ENCODE measurements at places on chromosomes 5 and 9.
A peak's percentile ranks its signal among the peaks of the same experiment; 100 is the strongest.

GRCh38 chr9:134216961-134217360 lies 52.6 kb upstream of the RNU6ATAC start:
- no peak for DNase-seq

DNA sequence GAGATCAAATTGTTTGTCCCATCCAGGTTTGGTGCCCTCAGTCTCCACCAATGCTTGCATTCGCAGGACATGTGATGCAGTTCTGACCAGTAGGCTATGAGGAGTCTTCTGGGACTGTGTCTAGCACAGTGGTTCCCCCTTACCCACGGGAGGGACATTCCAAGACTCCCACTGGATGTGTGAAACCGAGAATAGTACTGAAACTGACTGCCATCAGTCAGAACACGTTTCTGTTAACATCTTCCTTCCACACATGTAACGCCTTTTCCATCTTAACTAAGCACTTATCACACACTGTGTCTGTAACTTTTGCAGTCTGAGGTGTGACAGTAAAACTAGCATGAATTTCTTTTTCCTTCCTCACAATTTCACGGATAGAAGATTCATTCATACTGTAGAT lies 74.7 kb downstream of the PTTG1 start:
- no peak for DNase-seq

DNA sequence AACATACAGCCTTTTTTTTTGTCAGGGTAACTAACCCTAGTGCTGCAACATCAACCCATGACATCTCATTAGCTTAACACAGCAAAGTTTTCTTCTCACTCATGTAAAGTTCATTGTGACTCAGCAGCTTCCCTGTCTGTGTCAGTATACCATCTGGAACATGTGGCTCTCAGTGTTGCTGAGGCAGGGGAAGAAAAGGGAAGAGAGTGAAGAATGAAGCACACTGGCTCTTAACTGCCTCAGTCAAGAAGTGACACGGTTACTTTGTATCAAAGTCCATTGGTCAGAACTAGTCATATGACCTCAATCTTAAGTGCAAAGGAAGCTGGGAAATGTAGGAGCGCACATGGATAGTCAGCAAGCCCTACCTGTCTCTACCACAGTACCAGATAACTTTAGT lies 185.0 kb upstream of the ELL2 start:
- peak; percentile 73 for DNase-seq

GRCh38 chr9:118891213-118891612 lies 478.0 kb downstream of the BRINP1 start:
- no peak for DNase-seq

- peak; percentile 100 for DNase-seq
These were observed 73.1 kb downstream of the STK10 start for GRCh38 chr5:172114875-172115422.

DNA sequence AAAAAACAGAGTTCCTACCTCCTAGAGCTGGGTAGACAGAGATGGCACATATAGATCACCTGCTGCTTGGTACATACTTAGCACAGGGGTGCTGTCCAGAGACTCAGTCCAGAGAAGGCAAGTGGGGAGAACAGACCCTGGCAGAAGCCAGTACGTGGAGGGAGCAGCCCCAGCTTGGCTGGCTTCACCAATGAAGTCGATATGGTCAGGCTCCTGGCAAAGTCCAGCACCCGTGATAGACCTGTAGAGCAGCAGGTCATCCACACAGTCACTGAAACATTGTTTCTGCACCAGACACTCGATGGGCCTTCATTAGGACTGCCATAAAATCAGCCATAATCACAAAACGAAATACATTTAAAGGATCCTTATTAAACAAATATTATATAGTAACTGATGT lies 45.8 kb downstream of the WHRN start:
- DNase-seq, result no peak

DNA sequence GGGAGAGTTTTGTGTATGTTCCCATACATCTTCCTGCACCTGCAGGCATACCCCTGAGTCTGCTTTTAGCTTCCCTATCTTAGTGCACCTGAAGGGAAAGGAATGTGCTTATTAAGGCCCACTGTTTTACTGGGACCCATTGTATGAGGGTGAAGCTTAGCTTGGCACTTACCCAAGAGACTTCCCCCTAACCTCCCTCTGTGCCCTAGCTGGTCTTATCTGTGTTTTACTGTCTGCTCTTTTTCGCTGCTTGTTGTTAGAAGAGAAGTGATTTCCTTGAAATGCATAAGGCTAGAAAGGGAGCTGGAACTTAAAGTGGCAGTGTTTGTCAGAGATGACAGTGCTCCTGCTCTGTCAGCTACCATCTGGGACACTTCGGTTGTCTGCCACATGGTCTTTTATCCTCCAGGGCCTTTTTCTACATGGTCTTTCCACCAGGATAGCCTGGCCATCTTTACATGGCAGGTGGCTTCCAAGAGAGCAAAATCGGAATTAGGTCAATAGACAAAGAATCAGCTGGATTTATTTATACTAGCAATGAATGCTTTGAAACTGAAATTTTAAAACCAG lies 122.5 kb upstream of the SLC44A1 start:
- no peak for DNase-seq

DNA sequence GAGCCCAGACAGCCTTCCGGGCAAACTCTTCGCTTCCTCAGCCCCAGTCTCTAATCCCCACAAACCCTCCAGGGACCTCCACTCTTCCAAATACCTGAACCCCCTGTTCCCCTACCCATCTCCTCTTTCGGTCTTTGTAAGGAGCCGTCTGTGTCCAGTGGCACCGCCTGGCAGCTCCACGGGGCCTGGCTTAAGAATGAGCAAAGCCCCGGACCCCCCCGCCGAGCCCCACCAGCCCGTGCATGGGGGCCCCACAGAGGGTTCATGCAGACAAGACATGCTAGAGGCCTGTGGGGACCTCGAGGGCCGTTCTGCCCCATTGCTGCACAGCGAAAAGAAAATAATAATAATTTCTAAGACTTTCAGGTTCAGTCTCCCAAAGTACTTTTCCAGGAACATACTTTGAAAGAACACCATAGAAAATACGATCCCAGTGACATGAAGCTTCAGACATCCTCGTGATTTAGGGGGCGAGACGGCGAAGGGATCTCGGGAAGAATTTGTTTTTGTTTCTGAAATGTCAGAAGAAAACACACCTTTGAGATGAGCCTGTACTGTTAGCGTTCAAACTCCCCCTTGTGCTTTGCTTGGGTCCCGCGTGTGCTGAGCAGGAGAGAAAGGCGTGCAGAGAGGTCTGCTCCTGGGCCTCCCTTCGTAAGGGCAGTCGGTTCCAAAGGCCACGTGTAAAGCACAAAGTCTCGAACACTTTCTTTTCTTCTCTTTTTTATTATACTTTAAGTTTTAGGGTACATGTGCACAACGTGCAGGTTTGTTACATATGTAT lies 49.2 kb downstream of the IRX2 start:
- DNase-seq, result no peak

DNA sequence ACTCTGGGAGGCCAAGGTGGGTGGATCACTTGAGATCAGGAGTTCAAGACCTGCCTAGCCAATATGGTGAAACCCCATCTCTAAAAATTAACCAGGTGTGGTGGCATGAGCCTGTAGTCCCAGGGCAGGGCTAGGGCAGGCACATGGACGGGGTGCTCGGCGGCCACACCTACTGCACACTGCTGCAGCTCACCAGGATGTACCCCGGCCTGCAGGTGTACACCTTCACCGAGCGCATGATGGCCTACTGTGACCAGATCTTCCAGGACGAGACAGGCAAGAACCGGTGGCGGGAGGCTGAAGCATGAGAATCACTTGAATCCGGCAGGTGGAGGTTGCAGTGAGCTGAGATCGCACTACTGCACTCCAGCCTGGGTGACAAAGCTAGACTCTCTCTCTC lies 3.2 kb downstream of the ST6GALNAC4 start:
- DNase-seq, result no peak

DNA sequence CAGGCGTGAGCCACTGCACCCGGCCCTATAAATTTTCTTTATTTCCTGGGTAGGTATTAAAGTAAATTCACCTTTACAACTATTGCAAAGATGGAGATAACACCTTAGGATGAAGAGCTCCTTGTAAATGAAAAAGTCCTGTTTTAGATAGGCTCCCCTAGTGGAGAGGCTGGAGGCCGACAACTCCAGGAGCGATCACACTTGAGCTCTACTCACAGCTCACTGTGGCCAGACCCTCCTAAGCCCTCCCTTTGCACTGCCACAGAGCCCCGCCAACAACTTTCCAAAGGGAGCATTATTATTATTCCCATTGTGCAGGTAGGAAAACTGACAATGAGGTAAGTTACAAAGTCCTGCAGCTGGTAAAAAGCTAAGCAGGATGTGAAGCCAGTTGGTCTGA lies 139.1 kb upstream of the ERCC6L2 start:
- DNase-seq, result peak; percentile 11
